ENCODE measurements at places on chromosomes 2 and 18. TPM values are rescaled to one million over a fixed set of nuclear protein-coding genes. Genes with fewer than 3 reads are reported as not detected.

DNA sequence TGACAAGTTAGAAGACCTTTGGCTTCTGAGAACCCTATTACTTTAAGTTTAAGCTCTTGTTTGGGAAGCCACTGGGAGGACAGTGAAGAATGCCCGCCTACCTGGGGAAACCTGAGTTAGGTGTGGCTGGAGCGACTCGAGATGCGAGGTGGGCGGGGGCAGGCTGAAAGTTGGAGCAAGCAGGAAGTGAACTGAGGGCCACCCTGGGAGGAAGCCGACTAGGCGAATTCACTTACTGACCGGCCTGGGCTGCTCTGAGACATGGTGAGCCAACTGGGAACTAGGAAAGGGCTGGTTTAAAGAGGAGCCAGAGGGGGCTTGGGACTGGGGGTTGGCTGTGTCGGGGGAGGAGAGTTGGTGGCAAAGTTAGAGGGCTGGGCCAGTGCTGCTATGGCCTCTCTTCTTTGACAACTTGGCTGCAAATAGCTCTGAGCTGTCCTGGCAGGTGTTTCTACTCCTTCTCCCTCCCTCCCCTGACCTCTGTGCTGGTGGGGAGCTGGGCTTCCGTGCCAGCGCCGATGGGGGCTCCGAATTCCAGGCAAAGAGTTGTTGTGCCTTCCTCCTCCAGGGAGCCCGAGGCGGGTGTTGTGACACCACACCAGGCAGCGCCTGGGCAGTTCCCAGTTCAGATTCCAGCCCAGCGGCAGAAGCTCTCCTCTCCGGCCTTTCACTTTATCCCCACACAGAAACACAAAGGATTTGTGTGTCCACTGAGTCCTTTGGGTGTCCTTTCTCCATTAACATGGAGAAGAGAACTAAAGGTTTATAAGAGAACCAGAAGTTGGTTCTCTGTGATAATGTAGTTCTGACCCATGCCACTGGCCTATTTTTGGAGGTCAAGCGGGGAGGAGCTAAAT is at the start of gene VAMP8:
TSS of gene VAMP8 (plus strand) at position 201 of the 857 bp plus-strand sequence. CDS start at position 262, 61 bp downstream.
- DNase-seq = no peak

DNA sequence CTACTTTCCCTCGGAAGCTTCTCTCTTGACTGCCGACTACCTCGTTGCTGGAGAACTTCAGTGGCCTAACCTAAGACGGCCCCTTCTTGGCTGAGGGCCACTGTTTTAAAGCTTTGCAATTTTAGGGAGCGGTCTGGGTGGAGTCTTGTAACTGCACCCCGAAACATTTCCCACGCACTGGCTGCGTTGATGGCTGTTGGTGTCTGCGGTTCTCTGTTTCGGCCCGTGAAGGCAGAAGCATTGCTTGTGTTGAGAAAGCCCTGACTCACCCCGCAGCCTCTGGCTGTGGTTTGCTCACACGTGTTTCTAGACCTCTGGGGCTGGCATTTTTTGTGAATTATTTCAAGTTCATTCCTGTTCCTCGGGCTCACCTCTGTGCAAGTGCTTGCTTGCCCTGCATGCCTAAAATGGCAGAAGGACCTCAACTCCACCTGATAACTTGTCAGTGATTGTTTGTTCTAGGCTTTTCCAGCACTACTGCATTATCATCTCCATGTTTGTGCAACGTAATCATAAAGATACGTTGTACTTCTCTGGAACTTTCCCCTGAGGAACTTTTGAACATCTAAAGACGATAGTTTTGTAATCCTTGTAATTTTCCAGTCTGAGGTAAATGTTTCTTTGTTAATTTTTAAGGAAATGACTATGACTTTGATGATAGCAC is 94.2 kb upstream of the DLX2 start:
- DNase-seq = peak; percentile 50

DNA sequence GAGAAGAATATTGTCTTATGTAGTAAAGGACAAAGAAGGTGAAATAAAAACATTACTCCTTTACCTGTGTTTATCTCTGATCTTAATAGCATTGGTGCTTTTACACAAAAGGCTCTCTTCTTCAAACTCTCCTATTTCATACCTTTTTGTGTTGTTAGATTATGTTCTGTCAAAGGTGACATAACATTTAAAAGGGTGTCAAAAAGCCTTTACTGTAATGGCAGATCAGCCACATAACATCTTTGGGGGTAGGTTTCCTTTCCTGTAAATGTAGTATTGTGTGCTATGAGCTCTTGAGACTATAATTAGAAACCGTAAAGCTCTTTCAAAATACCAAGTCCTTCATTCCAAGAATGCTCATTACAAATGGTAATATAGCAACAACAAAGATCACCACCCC is 400.1 kb downstream of the LNPK start:
- DNase-seq = no peak

DNA sequence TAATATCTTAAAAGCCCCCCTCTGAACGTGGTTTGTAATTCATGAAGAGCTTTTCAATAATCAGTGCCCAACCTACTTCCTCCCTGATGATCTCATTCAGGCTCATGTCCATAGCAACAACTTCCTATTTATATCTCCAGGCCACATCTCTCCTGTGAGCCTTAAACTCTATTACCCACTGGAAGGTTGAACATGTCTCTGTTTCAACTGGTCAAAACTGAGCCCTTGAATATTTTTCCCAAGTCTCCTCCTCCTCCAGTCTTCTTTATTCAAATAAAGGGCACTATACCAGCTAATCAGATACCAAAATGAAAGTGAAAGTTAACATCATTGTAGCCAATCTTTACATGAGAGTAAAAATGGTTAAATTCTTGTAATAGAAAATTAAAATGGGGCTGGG is 63.7 kb upstream of the ITGA4 start:
- DNase-seq = peak; percentile 52

DNA sequence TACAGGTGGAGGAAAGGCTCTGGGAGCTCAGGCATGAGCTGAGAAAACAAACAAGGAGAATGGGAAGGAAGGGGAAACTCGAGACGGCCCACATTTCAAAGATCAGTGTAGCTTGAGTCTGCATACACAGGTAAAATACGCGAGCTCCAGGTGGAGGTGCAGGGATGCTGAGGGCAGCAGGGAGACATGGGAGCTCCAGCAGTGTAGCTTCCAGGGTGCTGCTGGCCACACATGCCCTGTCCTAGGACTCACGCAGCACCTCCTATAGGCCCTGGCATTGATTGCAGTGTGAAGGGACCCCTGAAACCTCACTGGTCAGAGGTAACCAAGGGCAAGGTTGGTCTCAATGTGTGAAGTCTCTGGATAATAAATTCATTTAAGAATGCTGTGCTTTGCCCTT is 362.8 kb upstream of the HS6ST1 start:
- DNase-seq = no peak

- peak; percentile 63 for DNase-seq
Measured at GRCh38 chr18:51621113-51621863, 423.8 kb upstream of the MEX3C start.

DNA sequence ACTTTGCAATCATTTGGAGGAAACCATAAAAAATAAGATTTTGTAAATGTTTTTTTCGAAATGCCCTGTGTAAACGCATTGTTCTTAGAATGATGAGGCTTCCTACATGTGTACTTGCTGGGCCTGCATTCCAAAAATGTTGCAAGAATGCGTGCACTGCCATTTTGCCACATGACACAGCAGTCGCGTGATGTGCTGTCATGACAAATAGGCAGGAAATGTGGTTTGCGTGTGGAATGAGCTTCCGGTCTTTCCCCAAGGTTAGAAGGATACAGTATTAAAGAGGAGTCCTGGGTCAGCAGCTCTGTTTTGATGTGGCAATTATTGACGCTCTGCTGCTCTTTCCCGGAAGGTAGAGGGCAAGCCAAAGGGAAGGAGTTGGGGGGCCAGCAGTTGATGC is 18.1 kb upstream of the SERPINB2 start:
- peak; percentile 73 for DNase-seq

- no peak for DNase-seq
Measured at GRCh38 chr2:10883801-10884478, 27.8 kb upstream of the KCNF1 start.

DNA sequence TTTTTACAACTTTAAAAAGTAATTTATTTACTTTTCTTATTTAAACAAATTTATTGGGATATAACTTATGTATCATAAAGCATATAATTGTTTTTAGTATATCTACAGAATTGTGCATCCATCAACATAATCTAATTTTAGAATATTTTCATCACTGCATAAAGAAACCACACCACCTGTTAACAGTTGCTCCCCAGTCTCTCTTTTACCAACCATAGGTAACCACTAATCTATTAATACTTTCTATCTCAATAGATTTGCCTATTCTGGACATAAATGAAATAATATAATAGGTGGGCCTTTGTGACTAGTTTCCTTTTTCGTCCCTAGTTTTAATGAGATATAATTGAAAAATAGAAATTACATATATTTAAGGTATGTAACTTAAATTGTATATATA is 90.6 kb downstream of the ADAM23 start:
- no peak for DNase-seq

DNA sequence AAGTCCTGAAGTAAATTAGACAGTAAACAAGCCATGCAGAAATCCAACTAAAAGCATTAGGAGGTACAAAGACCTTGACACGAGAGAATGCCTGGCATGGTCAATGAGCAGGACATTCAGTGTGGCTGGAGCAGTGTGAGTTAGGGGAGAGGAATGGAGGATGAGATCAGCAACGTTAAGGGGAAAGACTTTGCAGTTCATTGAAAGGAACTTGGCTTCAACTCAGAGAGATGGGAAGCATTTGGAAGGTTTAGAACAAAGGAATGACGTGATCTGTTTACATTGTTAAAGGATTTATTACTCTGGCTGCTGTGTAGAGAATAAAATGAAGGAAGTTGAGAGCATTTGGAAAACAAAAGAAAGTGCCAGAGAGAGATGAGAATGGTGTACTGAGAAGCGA is 621.3 kb downstream of the XIRP2 start:
- DNase-seq = peak; percentile 22

DNA sequence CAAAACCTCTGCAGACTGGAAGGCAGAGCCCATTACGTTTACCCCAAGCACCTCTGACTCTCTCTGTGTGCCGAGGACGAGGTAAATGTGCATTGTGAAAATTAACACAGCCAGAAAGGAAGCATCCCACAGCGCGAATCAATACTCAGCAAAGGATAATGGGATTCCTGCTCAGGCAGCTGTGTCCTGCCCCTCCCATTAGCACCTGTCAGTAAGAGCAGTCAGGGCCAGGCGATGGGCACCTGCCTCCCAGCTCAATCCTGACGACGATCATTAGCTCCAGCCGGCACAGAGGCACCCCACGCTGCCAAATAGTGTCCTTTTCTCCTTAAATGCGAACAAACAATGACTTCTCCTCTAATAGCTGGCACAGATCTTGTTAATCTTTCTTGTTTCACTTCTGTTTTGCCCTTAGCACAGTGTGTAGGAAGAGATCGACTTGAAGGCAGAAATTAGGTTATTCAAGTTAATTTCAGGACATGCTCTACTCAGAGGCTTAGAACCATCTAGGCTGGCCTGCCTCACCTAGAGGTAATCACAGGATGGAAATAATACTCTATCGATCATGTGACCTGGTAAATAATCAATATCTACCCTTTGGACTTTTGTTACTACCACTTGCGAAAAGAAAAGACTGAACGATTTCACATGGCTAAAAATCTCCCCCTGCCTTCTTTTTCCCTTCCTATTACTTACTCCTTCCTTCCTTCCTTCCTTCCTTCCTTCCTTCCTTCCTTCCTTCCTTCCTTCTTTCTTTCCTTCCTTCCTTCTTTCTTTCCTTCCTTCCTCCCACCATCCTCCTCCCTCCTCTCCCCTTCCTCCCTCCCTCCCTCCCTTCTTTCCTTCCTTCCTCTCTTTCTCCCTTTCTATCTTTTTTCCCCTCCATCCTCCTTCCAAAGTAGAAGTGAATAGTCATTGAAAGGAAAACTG is 487.9 kb upstream of the ID2 start:
- no peak for DNase-seq

DNA sequence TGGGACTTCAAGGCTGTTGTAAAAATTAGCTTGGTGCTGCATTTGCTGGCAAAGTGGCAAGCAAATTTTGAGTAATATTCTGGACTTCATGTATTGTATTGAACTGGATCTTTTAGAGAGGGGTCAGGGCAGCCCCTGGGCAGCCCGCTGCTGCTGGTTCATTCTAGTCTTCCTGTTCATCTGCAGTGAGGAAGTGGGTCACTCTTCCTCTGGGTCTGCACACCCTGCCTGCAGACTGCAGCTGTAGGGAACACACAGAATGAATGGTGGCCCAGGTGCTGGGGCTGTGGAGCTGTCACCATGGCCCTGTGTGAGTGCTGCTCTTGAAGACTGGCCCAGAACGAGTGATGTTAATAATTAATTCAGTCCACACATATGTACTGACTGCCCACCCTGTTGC is 9.4 kb downstream of the SH3RF3 start:
- no peak for DNase-seq

DNA sequence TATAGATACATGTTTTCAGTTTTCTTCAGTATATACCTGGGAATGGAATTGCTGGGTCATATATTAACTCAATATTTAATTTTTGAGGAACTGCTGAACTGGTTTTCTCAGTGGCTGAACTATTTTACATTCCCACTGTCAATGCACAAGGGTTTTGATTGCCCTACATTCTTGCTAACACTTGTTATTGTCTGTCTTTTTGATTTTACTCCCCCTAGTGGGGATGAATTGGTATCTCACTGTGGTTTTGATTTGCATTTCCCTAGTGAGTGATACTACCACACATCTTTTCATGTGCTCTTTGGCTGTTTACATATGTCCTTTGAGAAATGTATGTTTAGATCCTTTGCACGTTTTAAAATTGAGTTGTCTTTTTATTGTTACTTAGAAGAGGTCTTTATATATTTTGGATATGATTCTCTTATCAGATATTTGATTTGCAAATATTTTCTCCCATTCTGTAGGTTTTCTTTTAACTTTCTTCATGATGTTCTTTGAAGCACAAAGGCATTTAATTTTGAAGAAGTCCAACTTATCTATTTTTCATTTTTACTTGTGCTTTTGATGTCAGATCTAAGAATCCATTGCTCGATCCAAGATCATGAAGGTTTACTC is 36.2 kb downstream of the ASB1 start:
- DNase-seq = peak; percentile 75

DNA sequence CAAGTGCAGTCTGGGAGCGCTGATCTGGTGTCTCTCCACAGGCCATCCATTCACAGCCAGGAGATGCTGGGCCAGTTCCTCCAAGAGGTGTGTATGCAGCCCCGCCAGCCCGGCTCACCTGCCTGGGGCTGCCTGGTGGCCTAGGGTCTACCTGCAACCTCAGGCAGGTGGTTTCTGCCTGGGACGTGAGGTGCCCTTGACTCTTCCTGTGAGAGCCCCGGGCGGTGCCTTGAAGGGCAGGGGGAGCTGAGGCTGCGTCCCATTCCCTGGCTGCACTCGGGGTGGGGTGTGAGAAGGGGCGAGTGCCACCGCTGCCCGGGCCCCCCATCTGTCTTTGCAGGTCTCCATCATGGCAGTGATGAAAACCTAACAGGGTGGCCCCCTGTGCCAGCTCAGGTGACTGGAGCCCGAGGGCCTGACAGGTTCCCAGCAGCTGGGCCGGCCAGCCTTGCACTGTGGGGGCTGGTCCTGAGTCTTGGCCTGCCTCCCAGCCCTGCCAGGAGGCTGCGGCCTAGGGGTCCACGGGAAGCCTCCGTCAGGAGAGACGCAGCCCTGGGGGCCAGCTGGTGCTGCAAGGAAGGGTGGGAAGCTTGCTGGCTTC is 11.9 kb downstream of the CAPN10 start:
- DNase-seq = no peak

LANCL1 gene
- total RNA-seq = 58.2 TPM

HK2 gene
- 20.0 TPM for total RNA-seq

KCNE4 gene
- 22.2 TPM for total RNA-seq

DRC1 gene
- total RNA-seq = not detected

CNTNAP5 gene
- not detected for total RNA-seq

VRK2 gene
- 47.1 TPM for total RNA-seq

GPAT2 gene
- 10.2 TPM for total RNA-seq
